ENCODE measurements at places on chromosomes 16 and 17. TPM values are rescaled to one million over a fixed set of nuclear protein-coding genes. Genes with fewer than 3 reads are reported as not detected.
A peak's percentile ranks its signal among the peaks of the same experiment; 100 is the strongest.

DNA sequence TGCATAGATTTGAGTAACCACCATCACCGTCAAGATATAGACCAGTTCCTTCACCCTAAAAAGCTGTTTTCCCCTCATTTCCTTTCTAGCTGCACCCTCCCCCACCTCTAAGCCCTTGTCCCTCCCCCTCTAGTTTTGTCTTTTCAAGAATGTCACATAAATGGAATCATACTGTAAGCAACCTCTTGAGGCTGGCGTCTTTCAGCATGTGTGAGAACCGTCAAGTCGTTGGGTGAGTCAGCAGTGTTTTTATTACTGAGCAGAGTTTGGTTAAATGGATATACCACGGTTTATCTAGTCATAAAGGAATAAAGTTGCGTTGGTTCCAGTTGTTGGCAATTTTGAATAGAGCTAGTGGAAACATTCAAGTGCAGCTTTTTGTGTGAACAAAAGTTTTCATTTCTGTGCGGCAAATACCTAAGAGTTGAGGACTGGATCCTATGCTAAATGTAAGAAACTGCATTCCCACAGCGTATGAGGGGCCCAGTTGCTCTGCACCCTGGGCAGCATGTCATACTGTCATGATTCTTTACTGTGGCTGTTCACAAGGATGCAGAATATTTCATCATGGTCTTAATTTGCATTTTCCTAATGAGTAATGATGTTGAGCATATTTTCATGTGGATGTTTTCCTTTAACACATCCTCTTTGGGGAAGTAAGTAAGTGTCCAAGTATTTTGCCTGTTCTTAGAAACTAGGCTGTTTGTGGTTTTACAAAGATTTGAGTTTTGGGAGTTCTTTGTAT lies 264.3 kb downstream of the CPPED1 start:
- no peak for DNase-seq

GRCh38 chr16:1290860-1291575 lies 18.4 kb upstream of the UBE2I start:
- DNase-seq = no peak

- DNase-seq = no peak
Observed at GRCh38 chr16:78098595-78099270, 721 bp upstream of the WWOX start.

- peak; percentile 19 for DNase-seq
Observed at GRCh38 chr17:4142107-4142900, 526 bp downstream of the ZZEF1 start.

GRCh38 chr17:53313746-53314145 lies 509.0 kb upstream of the KIF2B start:
- no peak for DNase-seq

- DNase-seq = no peak
Observed at GRCh38 chr17:83012868-83013778, 66.3 kb upstream of the METRNL start.

- DNase-seq = no peak
Observed at GRCh38 chr16:54923055-54923473, 7.6 kb upstream of the IRX5 start.

- DNase-seq = no peak
Observed at GRCh38 chr17:17417718-17418181, 59.0 kb upstream of the MED9 start.

DNA sequence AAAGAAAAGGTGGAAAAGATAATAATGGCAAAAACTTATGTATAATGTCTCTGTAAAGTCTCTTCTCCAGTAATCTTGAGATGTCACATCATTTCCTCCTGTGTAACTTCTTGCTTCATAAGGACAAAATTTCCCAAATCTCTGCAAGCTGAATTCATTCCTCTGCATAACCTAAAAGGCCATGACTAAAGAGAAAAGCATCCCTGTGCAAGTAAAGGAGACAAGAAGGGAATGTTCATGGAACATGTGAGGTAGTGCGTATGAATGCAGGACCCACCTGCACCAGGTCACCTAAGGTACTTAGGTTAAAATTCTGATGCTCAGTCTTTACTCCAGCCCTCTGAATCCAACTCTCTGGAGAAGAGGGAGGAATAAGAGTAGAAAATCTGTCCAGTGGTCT lies 46.9 kb upstream of the NLK start:
- DNase-seq = no peak

- DNase-seq = no peak
Observed at GRCh38 chr16:84677849-84678248, 22.0 kb upstream of the USP10 start.

- no peak for DNase-seq
Observed at GRCh38 chr16:55513616-55514015, 4.7 kb downstream of the LPCAT2 start.

GRCh38 chr16:87295661-87296531 lies 21.3 kb downstream of the C16orf95 start:
- no peak for DNase-seq

- no peak for DNase-seq
Observed at GRCh38 chr17:34437188-34437587, 74.2 kb upstream of the CCL1 start.

- peak; percentile 89 for DNase-seq
Observed at GRCh38 chr16:58487566-58488351, 12.2 kb upstream of the NDRG4 start.

DNA sequence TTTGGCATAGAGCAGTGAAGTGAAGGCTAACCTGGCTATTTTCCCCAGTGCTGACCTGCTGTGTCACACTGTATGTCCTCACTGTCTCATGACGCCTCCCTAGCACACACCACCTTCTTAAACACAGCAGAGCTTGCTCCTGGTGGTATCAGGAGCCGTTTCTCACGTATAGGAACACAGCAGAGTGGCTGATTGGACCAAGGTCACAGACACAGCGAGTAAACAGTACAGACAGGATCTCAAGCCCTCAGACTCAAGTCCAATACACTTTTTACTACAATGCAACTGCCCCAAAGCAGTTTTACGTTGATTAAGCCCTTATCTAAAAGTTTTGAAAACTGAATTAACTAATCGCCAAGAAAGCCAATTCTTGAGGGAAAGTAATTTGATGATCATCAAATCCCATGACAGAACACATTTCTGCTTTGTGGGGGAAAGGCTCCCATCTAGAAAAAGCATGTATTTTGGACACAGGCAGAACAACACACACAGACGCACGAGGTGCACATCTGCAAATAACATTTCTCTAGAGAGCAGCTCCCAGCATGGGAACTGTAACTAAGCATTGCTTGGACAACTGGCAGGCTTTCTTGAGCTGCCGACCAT lies 15.2 kb downstream of the ARHGAP17 start:
- no peak for DNase-seq

- DNase-seq = peak; percentile 92
Observed at GRCh38 chr16:31472709-31473203, 804 bp downstream of the TGFB1I1 start.

GRCh38 chr17:72538901-72539352 lies 418.1 kb downstream of the SOX9 start:
- no peak for DNase-seq

- DNase-seq = no peak
Observed at GRCh38 chr16:66159987-66160386, 206.5 kb upstream of the CDH5 start.

GRCh38 chr16:34078691-34079090 lies 619.3 kb downstream of the TP53TG3F start:
- no peak for DNase-seq

DNA sequence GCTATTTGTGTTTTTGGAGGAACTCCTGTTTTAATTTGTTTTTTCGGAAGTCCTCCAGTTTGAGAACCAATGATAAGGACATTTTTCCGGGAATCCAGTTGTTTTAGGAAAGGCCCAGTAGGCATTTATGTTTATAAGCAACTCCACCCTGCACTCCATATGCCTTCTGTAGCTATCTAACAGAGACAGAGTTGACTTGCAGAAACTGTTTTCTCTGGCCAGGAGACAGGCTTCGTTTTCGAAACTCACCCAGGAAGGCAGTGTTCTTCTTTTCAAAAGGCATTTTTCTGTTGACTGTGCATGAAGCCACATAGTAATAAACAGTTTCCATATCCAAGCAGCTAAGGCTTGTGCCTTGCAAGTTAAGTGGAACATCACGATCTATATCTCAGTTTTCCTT lies 587.1 kb downstream of the WWOX start:
- DNase-seq = no peak

DNA sequence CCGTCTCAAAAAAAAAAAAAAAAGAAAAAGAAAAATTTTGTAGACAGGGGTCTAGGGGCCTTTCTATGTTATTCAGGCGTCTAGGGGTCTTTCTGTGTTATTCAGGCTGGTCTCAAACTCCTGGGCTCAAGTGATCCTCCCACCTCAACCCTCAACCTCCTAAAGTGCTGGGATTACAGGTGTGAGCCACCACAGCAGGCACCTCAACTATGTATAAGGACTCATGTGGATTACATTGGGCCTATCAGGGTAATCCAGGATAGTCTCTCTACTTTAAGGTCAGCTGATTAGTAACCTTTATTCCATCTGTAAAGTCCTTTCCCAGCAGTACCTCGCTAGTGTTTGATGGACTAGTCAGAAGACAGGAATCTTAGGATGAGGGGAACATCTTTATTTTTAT lies 22.4 kb downstream of the TADA2A start:
- no peak for DNase-seq

DNA sequence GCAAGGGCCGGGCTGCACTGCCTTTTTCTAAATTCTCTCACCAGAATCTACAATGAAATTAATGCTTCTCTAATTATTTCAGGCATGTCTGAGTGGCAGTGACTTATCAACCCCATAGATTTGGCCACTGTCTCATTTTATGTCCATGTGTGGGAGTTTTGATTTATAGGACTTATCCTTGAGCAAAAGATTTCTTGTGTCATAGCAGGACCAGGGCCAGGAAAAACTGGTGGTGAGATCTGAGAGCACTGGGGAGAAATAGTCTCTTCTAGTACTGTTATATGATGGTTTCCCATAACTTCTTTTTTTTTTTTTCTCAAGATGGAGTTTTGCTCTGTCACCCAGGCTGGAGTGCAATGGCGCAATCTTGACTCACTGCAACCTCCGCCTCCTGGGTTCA lies 1.5 kb upstream of the KRT23 start:
- DNase-seq = no peak

- DNase-seq = no peak
Observed at GRCh38 chr16:53052519-53053501, at the start of gene CHD9NB. CHD9NB (minus strand) TSS chr16:53052897; CDS start chr16:53044158, 8,739 bp downstream.

DNA sequence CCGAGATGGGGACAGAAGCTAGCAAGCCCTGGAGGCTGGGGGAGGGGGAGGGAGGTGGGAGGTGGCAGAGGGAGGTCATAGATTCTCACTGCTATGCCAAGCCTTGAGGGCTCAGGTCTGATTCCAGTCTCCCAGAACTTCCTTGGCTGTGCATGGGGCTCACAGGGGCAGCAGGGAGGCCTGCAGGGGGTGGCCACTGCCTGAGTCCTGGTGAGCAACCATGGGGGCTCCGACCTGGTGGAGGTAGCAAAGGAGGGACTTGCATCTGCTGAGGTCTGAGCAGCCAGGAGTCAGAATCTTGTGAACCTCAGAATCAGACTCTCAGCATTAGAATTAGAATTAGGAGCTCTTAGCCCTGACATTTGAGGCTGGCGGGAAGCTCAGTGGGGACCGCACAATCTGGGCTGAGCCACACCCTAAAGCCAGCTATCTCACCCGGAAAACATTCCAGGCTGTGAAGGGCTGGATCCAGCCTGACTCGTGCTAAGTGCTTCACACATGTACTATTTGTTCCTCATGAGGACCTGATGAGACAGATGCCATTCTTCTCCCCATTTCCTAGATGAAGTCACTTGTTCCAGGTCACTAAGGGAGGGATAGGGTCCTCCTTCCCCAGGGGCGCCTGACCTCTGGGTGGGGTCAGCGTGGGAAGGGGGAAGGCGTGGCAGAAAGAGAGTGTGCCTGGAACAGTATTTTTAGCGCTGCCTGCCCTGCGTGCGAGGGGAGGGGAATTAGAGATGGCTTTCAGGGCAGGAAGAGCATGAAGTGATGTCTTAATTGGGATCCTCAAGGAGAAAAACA lies 17.3 kb upstream of the KCNJ12 start:
- DNase-seq = peak; percentile 29

- DNase-seq = no peak
Observed at GRCh38 chr17:72358465-72358864, 237.6 kb downstream of the SOX9 start.

DNA sequence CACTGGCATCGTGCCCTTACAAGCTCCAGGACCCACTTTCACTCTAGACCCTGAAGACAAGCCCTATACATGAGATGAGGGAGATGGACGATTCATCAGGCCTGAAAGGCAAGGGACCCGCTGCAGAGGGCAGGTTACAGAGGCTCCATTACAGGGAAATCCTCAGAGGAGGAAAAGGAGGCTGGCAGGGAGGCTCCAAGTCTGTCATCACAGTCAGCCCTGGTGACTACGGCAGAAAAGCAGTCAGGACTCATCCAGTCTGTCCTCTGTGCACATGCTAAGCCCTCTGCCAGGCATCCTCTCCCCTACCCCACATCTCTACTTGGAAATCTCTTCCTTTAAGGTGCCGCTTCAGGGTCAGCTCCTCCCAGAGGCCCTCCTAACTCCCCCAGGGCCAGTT lies 197.7 kb upstream of the CDH5 start:
- no peak for DNase-seq

- peak; percentile 71 for DNase-seq
Observed at GRCh38 chr17:81291662-81292061, 3.4 kb downstream of the SLC38A10 start.

DNA sequence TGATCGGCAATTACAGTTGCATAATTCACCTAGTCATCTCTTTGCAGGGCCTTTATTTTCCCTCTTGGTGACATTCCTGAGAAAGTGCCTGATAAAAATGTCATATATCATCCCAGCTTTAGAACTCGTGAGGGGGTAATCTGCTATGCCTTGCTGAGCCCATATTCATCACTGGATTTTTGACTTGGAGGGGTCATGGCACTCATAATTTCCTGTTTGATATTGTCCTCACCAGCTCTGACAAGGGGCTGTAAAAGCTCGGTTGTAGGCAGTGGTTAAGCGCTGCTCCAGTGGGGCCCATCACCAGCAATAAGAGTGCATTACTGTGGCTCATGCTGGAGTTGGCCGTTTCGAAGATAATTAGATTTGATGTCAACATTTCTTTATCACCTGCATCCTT lies 227.3 kb downstream of the IRX3 start:
- no peak for DNase-seq

GRCh38 chr16:50573279-50573678 lies 25.1 kb downstream of the NKD1 start:
- DNase-seq = no peak

GRCh38 chr16:83619381-83620150 lies 188.2 kb upstream of the HSBP1 start:
- no peak for DNase-seq

Gene CSNK1D
- 67.1 TPM for total RNA-seq

Gene ESRP2
- 0.07 TPM for total RNA-seq

Gene KRT25
- total RNA-seq = not detected

Gene KRTAP4-9
- total RNA-seq = not detected

Gene C16orf92
- total RNA-seq = not detected

Gene DPEP2
- 1.5 TPM for total RNA-seq

Gene ABCA6
- total RNA-seq = 14.6 TPM

Gene ATP6V0A1
- total RNA-seq = 28.6 TPM

Gene SETD6
- total RNA-seq = 10.7 TPM

Gene RASL10B
- total RNA-seq = 11.0 TPM

Gene MYADML2
- total RNA-seq = 4.9 TPM

Gene CCL4L2
- total RNA-seq = not detected

Gene SHISA6
- total RNA-seq = 0.32 TPM

Gene LGALS9C
- total RNA-seq = not detected

Gene C17orf67
- 1.3 TPM for total RNA-seq

Gene METTL16
- 28.3 TPM for total RNA-seq

Gene FBXL16
- 0.07 TPM for total RNA-seq

Gene CDH15
- not detected for total RNA-seq

Gene SPN
- 1.9 TPM for total RNA-seq

Gene CARD14
- not detected for total RNA-seq

Gene COG7
- 12.7 TPM for total RNA-seq
